GM12878 (cell line): ENCODE measurements at places on chromosomes 3 and 15. TPM values are rescaled to one million over a fixed set of nuclear protein-coding genes. Genes with fewer than 3 reads are reported as not detected.

- DNase-seq = no peak
These were observed 8.7 kb upstream of the PRR23E start for GRCh38 chr3:127183931-127184869.

DNA sequence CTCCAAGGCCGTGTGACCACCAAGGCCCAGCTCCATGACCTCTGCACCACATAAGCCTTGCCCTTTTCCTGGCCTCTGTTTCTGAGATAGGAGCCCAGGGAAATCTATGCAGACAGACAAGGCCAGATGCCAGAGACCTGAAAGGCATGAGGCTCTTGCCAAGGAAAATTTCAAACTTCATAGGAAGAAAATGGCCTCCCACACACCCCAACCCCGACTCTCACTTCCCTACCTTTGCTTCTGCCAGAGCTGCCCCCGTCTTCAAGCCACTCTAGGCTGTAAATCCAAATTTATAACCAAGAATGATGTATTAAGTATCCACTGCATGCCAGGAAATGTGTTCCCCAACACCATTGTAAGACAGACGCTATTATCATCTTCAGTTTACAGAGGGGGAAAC, 65.5 kb upstream of the HRH1 start:
- DNase-seq = no peak

- peak; percentile 55 for DNase-seq
These were observed 25.8 kb upstream of the SCAANT1 start for GRCh38 chr3:63937661-63938651.

- DNase-seq = peak; percentile 32
These were observed 125.1 kb upstream of the SLC25A36 start for GRCh38 chr3:140816372-140817195.

DNA sequence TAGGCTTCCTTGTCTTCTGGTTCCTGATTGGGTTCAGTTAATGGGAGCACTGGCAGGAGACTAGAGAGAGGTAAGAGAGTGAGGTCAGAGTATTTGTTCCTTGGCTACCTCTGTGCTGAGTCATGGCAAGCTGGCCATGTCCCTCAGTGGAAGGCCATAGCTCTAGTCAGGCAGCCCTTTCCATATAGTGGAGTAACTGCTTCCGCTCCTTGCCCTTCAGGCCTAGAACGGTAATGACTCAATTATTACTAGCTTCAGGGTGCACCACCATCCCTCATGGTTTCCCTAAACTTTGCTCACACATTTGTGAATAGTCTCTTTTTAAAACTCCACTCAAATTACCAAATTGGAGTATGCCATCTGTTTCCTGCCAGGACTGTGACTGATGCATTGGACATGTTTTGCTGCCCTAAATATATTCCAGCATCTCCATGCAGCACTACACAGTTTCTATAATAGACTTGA, 10.5 kb upstream of the ANO10 start:
- no peak for DNase-seq

- no peak for DNase-seq
These were observed 3.6 kb downstream of the PXK start for GRCh38 chr3:58336135-58336882.

- no peak for DNase-seq
These were observed 631.6 kb upstream of the KCNMB2 start for GRCh38 chr3:177904621-177905020.

The SLC22A14 gene
- total RNA-seq = not detected in 2 replicates
